ENCODE measurements at places on chromosomes 5 and 9.
A peak's percentile ranks its signal among the peaks of the same experiment; 100 is the strongest.

GRCh38 chr9:27407491-27407890 is 110.5 kb upstream of the EQTN start:
- DNase-seq: no peak

- no peak for DNase-seq
These were observed 972.5 kb upstream of the CTNND2 start for GRCh38 chr5:12876541-12877298.

DNA sequence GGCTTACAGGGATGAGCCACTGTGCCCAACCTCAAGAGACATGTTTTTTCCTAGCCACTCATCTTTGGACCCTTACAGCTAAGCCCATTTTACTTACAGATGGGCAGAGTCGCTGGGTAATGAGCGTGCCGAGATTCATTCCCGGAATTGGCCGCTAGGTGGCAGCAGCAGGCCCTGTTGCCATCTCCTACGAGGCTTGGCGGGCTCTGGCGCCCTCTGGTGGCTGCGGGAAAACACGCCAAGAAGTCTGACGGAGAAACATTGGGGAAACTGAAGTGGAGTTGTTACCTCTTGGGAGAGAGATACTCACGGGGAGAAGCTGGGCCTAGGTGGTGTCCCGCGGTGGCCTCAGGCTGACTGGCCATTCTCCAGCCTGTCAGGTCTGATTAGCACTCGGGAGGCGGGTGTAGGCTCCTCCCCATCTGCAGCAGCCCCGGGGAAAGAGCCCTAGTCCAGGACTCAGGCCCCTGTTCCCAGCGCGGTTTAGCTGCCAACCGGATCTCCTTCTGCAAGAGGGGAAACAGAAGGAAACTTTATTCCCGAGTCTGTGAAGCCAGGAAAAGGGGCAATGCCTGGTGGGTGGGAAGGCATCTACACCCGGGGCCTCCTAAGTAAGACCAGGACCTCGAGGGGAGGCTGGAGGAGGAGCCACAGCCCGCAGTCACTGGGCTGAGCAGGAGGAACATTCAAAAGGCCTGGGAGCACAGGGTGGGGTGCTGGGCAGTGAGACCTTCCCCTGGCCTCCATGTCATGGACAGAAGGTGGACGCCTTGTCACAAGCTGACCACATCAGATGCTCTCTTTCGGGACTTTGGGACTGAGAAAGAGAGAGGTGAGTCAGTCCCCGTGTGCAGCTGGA is 9.7 kb downstream of the PTGES2 start:
- DNase-seq: peak; percentile 82

- no peak for DNase-seq
These were observed 53.2 kb upstream of the EBF1 start for GRCh38 chr5:159152876-159153275.

DNA sequence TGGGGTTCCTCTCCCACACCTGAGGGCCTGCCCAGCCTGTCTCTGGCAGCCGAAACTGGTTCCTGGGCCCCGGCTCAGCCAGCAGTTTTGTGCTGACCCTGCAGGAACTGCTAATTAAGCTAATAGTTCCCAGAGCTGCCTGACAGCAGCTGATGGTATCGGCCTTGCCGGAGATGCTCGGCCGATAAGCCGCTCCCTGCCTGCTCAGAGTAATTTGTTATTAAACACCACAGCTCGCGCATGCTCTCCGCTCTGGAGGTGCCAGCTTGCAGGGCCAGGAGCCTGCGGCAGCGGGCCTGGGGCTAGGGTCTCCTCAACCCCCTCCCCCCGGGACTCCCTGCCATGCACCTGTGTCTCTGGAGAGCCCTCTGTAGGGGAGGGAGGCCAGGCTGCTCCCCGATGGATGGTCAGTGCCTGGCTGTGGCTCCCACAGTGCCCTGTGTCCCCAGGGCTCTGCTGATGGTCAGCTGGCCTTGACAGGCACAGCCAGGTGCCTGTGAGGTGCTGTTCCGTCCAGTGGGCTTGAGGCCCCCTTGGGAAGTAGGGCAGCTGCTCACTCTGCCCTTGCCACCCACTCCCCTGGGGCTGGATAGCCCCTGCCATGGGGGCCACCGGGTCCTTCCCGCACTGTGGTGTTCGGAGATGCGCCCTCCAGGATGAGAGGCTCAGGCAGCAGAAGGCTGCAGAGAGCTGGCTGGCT is 41.7 kb downstream of the RXRA start:
- no peak for DNase-seq

GRCh38 chr5:58491216-58491892 is at the start of gene GAPT:
Gene GAPT (plus strand): TSS chr5:58491435. CDS start chr5:58494537, 3,102 bp downstream.
- DNase-seq: no peak

- no peak for DNase-seq
These were observed 35.6 kb downstream of the NFIB start for GRCh38 chr9:14278291-14278721.

- no peak for DNase-seq
These were observed 38.6 kb downstream of the HTR4 start for GRCh38 chr5:148615644-148616275.

GRCh38 chr5:165616490-165617405 is 2111.3 kb downstream of the MAT2B start:
- no peak for DNase-seq

DNA sequence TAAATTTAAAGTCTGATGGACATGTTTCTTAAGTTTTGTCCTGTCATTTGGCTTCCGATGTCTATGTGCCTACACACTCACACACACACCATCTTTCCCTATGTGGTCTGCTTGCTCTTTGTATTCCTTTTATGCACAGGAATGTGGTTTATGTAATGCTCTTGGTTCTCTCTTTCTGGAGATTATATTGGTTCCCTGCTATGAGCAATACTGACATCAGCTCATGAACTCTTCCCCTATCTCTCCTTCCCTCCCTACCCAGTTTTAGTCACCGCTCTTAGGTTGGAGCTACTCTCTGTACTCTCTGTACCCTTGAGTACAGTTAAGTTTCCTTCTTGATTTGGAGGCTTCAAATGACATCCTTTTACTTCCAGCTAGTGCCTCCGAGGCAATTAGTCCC is 77.9 kb upstream of the MVB12B start:
- DNase-seq: peak; percentile 20

- no peak for DNase-seq
These were observed 10.4 kb upstream of the ZBTB43 start for GRCh38 chr9:126794441-126794840.

DNA sequence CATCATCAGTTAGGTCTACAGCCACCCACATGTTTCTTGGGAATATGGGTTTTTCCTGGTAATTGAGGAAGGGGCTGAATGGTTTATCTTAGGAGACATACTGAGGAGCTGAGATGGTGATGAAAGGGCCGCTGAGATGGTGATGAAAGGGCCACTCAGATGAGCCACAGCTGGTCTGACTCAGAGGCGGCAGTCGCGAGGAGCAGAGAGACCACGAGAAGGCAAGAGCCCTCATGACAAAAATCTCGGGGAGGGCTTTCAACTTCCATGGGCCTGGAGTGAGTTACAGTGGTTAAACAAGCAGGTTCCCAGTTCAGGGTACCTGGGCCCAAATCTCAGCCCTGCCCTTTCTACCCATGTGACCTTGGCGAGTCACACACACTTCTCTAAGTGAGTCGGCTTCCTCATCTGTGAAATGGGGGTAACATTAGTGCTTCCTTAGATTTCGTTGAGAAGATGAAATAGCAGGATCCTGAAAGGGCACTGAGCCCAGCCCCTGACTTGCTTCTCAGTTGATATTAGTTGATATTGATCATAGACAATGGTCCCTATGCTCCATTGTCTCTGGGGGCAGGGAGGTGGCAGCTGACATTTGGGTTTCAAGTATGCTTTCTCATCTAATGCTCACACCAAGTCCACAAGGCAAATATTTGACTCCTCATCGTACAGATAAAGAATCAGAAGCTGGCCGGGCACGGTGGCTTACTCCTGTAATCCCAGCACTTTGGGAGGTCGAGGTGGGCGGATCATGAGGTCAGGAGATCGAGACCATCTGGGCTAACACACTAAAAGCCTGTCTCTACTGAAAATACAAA is 169.5 kb downstream of the RGS3 start:
- no peak for DNase-seq

DNA sequence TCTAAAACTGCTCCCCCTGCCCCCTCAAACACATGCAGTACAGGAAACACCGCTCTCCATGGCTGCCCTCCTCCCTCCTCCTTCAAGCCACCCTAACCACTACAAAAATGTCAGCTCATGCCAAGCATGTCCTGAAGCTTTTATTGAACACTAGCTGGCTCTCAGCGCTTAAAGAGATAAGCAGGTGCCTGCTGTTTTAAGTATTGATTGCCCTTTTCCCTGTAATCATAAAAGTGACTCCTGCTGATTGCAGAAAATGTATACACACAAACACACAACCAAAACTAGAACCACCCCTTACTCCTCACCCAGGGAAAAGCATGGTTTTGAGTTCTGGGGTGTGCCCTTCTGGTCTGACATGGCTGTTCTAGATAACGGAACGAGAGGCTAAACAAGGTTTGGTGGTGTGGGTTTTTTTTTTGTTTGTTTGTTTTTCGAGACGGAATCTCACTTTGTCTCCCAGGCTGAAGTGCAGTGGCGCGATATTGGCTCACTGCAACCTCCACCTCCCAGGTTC is 3.7 kb upstream of the UCK1 start:
- no peak for DNase-seq

GRCh38 chr5:1795506-1795905 is 4.1 kb downstream of the MRPL36 start:
- no peak for DNase-seq

DNA sequence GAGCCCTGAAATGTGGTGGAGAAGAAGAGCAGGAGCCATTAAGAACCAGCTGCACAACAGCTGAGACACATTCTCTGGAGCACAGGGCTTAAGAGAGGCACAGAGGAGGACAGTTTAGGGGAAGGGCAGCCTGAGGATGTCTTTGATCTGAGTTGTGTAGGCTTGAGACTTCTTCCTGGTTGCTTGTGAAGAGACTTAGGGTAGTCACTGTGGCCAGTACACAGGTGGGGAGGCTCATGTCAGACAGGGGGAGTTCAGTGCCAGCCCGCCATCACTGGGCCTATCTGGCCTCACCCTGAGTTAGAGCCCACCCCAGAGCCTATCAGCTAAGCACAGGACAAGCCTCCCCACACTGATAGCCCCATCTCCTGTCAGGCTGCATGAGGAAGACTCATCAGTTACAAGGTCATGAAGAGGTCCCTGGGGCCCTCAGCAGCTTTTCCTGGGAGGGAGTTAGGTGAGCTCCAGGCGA is 19.8 kb downstream of the SLC22A4 start:
- DNase-seq: no peak

DNA sequence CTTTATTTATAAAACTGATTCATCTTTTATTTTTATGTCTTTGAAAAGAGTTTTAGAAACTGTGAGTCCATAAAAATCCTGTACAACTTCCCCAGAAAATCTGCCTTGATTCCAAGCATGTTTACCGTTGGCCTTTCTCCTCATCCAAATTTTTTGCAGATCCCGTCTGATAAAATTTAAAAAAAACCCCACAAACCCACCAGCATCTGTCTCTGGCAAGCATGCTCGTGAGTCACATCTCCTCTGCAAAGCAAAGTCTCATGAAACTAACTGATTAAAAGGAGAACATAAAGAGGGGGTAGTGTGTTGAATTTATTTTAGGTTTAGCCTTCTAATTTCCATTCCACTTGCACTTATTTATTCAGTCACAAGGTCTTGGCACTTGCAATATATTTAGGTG is 109.4 kb downstream of the MAT2B start:
- DNase-seq: no peak

DNA sequence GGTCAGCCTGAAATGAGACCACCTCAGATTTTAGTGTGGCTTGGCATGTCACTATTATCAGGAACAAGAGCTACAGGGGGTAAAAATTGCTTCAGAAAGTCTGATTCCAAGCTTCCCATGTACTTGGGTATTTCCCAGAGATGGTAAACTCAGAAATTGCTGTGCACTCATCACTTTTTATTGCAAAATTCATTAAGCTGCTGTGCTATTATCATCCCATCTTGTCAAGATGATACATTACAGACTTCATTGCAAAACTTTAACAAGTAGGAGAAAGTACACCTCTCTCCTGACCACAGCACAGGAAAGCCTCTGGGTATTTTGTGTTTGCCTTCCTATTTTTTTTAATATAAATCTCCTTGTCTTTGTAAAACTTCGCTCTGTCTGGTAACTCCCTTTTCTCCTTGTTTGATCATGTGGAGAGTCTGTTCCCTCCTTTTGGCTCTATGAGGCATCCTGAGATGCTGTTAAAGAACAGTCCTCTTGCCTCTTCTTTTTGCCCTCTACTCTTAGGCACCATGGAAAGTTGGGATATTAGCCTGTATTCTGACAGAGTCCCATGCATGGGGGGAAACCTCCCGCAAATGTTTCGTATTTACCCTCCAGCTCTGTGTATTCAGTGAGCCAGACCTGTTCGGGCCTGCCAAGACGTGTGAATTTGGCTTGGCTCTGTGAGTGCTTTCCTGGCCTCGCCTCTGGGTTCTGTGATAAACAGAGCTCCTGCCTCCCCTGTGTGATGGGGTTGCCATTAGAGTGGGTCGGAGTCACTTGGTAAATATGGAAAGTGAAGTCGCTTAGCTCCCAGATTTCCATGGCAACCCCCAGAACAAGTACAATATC is 260.7 kb downstream of the NR3C1 start:
- no peak for DNase-seq

DNA sequence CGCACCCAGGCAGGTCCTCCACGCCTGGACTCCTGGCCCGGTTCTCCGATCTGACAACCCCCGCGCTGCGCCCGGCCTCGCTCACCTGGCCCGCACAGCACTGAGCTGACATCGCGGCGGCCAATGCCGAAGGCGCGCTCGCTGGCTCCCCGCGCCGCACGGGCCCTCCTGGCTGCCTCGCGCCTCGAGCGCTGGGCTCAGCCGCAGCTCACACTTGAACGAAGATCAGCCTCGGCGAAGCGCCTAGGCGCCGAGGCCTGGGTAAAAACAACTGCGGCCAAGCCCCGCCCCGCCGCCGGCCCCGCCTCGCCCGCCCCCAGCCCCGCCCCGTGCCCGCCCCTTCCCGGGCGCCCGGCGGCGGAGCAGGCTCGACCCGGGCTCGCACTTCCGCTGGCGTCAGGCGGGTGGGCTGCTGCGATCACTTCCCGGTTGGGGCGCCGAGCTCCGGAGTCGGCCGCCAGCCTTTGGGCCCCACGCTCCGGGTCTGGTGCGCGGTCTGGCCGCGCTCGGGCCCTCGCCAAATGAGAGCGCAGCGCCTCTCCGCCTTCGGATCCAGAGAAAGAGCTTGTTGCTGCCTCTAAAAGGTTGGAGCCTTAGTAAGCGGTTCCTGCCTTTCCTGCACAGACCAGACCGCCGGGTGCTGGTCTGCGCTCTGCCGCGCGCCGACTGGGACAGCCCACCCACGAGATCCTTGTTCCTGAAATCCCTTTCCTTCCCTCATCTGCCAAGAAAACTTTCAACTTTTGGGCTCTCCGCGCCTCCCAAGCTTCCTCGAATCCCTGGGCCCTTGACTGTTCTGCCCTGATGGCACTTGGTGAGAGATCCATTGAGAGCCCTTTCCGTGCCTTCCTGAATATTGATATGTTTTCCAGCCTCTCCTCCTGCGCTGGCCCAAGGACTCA is at the start of gene SERINC5:
TSS of gene SERINC5 (minus strand) at position 238 of the 902 bp plus-strand sequence. CDS start at position 112, 126 bp downstream.
- DNase-seq: peak; percentile 70

DNA sequence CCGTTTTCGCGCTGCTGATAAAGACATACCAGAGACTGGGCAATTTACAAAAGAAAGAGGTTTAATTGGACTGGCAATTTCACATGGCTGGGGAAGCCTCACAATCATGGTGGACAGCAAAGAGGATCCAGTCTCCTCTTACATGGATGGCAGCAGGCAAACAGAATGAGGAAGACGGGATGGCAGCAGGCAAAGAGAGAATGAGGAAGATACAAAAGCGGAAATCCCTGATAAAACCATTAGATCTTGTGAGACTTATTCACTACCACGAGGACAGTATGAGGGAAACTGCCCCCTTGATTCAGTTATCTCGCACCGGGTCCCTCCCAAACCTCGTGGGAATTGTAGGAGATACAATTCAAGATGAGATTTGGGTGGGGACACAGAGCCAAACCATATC is 95.0 kb downstream of the OSTF1 start:
- DNase-seq: no peak

Measured in ACHN (cell line).